MCF 10A (cell line): ENCODE measurements at places on chromosomes 1 and 21.

DNA sequence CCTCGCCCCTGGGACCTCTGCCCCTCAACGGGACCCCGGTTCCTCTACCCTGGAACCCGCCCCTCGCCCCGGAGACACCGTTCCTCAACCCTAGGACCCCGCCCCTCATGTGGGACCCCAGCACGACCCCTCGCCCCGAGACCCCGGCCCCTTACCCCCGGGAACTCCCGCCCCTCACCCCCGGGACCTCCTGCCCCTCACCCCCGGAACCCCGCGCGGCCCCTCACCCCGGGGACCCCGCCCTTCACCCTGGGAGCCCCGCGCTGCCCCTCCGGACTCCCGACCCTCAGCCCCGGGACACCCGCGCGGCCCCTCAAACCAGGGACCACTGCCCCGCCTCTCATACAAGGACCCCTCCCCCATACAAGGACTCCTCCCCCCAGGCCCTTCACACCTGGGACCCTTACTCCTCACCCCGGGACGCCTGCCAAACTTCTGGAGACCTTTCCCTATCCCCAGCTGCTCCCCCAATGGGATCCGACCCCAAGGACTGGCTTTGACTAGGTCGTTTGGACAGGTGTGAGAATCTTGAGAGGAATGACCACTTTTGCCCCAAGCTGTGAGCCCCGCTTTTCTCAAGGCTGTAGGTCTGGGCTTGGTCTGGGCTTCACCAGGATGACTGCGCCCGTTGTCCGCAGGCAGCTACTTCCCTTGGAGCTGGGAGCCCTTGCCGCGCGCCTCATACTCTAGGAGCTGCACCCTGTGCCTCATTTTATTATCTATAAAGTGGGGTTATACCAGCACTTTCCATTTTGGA lies 843 bp downstream of the DIP2A start:
- peak; percentile 37 for DNase-seq

GRCh38 chr1:183807549-183808168 lies 2.7 kb downstream of the RGL1 start:
- DNase-seq = peak; percentile 34

DNA sequence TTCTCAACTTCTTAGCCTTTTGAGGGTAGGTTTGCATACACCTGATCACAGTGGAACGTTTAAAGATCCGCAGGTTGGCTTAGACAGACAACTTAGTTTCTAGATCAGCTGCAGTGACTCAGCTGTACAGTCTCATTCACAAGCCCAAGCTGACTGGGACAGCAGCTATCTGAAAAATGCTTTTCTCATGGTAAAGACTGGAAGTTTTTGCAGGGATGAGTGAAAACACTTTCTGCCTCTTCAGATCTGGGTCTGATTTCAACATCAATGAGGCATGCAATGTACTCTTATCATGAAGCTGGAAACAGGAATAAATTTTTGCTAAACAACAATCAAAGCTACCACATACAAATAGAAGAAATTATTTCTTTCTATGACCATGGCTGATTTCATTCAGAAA lies 61.1 kb upstream of the PTBP2 start:
- DNase-seq = no peak

DNA sequence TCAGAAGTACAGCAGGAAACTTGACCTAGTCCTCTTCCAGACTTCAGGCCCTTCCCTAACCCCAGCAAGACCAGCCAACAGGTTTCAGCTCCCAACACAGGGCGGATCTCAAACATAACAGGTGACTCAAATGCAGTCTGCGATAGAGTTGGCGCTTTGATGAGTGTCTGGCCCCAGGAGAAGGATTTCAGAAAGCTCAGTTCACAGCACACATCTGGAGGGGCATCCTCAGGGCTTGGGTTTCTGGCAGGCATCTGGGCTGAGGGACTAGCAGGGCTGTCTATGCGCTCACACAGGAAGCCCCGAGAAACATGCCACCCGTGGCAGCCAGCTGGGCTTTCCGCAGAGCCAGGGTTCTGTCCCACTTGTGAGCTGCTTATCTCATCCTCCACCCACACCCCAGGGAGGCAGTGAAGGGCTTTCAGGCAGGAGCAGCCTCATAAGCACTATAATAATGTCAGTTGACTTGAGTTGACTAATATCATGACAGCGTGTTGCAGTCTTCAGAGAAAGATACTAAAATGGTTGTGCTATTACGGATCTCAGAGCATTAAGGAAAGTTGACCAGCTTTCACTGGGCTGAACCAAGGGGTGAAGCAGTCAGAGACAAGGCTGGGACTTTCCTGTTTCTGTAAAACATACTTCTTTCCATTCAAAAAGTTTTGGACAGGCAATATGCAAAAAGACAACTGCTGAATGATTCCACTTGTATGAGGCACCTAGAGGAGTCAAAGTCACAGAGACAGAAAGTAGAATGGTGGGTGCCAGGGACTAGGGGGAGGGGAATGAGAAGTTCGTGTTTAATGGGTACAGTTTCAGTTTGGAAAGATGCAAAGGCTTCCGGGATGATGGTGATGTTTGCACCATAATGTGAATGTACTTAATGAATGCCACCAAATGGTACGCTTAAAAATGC lies 233.0 kb upstream of the IRF2BP2 start:
- no peak for DNase-seq

- peak; percentile 67 for DNase-seq
Observed at GRCh38 chr21:38478782-38479181, 19.5 kb downstream of the ERG start.

DNA sequence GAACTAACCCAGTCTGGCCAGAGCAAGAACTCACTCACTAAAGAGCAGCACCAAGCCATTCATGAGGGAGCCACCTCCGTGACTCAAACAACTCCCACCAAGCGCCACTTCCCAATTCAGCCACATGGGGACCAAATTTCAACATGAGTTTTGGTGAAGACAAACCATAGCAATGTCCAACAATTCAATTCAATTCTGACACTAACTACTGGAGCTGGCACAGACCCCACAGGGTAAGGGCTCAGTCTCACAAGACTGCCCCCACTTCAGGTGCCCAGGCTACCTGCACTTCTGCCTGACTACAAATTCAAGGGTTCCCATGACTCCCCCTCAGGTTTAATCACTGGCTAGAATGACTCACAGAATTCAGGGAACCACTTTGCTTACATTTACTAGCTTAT lies 48.8 kb upstream of the RAP1A start:
- DNase-seq = peak; percentile 36

DNA sequence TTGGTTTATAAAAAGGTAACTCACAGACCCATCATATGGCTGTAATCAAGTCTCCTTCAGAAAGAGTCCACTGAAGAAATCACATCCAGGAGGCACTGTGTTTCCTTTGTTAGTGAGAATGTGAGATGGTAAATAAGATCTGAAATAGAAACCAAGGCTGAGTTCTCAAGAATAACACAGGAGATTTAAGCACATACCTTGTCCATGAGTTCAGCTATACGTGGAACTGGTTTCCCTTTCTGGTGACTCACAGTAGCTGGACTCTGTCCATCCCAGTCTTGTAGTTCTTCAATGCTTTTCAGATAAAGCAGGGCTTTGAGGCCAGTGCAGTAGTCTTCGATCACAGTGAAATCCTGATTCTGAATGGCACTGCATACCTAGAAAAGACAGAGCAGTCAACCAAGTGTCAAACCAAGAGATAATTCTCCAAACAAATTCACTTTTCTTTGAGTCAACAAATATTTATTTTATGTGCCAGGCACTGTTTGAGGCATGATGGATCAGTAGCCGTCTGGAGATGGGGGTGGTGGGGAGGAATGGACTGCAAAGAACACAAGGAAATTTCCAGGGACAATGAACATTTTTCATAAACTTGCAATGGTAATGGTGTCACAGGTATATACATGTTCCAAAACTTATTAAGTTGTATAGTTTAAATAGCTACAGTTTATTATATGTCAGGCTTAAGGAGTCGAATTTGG lies 471.4 kb downstream of the PTBP2 start:
- peak; percentile 92 for DNase-seq

DNA sequence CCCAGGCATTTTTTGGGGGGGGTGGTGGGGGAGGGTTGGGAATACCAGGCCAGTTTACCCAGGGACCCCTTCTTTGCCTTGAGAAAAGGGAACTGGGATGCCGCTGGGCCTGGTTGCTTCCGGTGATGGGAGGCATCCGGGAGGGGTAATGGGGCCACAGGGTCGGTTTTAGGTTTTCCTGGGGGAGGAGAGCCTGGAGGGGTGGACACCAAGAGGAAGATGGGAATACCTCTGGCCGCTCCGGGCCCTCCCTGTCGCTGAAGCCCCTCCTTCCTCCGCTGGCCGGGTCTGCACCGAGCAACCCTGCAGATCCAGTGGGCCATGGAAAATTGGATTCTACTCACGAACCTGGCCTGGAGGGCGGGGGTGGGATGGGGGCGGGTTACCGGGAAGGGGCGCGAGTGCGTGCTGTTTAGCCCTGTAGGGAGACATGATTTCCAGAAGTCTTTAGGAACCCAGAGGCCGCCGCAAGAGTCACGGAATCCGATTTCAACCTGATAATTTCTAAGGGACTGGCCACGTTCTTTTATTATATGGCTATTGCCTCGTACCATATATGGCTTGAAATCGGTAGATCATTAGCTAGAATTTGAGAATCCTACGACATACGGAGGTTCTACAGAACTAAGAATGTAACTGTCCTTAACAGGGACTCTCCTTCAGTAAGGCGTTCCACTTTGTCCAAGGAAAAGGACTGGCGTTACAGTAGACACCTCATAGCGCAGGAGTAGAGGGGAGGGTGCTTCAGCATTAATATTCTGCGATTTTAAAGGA lies 749 bp downstream of the AKIRIN1 start:
- DNase-seq = peak; percentile 30

DNA sequence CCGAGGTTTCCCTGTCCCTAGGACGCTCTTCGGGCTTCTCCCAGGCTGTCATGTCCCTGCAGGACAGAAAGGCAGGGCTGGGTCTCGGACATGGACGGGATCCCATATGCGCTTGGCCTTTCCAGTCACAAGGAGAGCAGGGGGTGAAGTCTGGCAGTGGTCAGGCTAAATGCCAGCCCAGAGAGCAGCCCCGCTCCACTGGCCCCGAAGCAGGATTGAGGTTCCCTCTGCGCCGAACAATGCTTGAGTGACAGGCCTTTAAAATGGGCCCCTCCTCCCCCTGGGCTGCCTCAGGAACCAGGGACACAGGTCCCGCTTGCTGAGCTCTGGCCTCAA lies 12.7 kb downstream of the DRAXIN start:
- DNase-seq = no peak

- DNase-seq = no peak
Observed at GRCh38 chr21:35540950-35541638, 492.0 kb upstream of the RUNX1 start.

DNA sequence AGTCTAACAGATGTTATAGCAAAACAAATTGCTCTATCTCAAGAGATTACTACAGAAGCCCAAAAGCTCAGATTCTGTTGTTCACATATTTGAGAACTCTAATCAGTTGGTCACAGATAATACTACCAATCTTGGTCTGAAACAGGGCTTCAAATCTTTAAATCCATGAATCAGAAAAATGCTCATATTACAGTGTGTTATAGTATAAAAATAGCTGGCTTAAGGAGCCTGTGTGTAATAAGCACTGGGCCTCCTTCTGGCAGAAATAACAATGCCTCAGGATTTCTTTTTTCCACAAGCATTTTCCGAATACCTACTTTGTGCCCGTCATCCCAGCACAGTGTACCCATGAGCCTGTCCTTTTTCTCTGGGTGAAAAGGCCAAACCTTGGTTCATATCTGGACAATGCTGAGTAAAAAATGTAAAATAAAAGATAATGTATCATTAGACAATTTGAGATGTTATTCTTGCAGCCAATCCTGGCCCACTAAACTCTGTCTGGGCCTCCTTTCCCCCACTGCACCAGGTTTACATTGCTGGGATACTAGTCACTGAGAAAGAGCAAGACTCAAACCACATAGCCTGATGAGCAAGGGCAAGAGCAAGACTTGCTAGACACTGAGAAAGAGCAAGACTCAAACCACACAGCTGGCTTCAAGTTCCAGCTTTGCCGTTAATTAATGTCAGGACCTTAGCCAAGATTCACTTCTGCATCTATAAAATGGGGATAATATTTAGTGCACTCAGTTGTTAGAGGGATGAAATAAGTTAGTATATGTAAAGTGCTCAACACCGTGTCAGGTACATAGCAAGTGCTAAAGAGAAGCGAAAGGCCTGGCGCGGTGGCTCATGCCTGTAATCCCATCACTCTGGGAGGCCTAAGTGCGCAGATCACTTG lies 17.0 kb upstream of the ADAR start:
- no peak for DNase-seq

DNA sequence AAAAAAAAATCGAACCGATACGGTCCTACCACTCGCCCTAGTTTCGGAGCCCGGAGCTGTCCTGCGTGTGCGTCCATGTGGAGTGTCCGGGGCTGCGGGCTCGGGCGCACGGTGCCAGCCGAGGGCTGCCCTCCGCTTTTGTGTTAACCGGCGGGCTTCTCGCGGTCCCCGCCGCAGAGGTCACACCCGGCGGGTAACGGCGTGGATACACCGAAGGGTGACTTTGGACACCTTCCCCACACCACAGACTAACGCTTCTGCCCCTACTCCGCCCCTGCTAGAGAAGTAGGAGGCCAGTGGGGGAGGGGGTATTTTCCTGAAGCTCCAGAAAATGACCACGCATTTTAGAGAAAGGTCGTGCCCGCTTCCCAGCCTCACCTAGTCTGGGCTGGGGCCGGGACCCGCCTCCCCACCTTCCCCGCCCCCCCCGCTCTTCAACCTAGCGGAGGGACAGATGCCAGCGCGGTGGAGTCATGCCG lies 609 bp upstream of the ATF3 start:
- DNase-seq = no peak

GRCh38 chr21:29305068-29305467 lies 6.3 kb downstream of the BACH1 start:
- DNase-seq = no peak

DNA sequence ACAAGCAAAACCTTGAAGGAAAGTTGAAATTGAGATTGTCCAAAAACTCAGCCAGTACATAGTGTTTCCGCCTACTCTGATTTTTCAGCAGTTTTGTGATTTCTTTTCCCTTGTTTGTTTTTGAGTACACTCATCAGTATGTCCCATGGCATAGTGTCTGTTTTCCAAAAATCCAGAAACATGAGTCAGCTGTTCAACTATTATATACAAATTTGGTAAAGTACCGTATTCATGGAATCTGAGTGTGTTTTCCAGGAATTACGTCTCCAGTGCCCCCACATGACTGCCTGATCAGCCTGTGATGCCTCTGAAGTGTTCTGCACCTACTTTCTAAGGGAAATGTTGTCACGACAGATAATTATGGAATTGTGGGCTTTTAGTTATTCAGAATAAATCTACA lies 186.8 kb downstream of the LTN1 start:
- DNase-seq = peak; percentile 28

- no peak for DNase-seq
Observed at GRCh38 chr21:27379354-27379753, 412.5 kb upstream of the ADAMTS5 start.

GRCh38 chr1:115911294-115911693 lies 65.0 kb upstream of the SLC22A15 start:
- DNase-seq = no peak

GRCh38 chr1:217425422-217425821 lies 205.5 kb downstream of the GPATCH2 start:
- DNase-seq = no peak

GRCh38 chr21:42784276-42784675 lies 95.1 kb downstream of the WDR4 start:
- DNase-seq = no peak
